ENCODE measurements at places on chromosomes 3 and 15. TPM values are rescaled to one million over a fixed set of nuclear protein-coding genes. Genes with fewer than 3 reads are reported as not detected.

DNA sequence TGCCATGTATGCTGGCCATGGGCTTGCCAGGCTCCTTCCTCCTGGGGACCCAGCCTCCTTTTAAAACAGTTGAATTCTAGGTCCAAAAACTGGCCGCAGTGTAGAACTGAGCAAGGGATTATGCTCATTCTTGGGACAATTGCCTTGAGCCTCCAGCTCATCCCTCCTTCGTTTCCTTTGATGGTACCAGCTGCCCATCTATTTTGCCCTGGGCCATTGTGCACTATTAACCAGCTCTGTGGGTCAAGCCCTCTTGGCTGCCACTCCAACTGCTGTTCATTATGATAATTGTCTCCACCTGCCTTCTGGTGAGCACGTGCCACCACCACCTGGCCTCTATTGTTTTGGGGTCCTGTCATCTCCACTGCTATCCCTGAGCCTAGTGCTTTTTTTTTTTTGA lies 75.8 kb upstream of the SYN2 start:
- ATAC-seq, result no peak

GRCh38 chr3:46466273-46466672 lies 1.6 kb upstream of the LTF start:
- ATAC-seq, result no peak

The SLC24A5 gene
- total RNA-seq, result 0.31 TPM

GRCh38 chr15:39180030-39180429 lies 400.8 kb upstream of the THBS1 start:
- ATAC-seq, result peak; percentile 68

DNA sequence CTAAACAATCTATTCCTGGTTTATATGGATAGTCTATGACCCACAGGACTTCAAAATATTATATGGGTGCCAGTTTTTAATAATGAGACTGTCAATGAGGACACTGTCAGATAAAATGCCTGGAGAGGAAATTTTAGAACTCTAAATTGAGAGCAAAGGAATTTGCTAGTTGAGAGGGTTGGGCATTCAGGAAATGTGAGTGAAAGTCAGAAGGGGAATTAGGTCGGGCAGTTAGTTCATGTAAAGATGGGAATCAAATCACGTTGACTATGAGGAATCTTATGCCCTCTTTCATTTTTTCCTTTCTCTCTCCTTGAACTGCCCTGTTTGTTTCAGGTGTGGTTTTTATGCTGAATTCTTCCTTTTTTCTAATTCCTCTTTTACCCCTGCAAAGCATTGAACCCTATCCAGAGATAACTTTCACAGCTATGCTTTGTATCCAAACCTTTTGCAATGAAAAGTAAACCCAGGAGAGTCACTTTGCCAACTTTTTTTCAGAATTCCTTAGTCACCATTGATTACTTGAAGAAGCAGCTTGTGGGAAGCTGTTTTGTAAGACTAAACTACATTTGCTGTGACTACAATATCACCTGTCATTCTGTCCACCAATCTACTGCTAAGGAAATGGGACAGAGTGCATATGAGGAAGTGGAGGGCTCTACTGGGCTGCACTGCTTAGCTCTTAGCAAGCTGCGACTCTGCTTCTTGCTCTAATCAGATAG lies 27.8 kb downstream of the CHP1 start:
- no peak for ATAC-seq

DNA sequence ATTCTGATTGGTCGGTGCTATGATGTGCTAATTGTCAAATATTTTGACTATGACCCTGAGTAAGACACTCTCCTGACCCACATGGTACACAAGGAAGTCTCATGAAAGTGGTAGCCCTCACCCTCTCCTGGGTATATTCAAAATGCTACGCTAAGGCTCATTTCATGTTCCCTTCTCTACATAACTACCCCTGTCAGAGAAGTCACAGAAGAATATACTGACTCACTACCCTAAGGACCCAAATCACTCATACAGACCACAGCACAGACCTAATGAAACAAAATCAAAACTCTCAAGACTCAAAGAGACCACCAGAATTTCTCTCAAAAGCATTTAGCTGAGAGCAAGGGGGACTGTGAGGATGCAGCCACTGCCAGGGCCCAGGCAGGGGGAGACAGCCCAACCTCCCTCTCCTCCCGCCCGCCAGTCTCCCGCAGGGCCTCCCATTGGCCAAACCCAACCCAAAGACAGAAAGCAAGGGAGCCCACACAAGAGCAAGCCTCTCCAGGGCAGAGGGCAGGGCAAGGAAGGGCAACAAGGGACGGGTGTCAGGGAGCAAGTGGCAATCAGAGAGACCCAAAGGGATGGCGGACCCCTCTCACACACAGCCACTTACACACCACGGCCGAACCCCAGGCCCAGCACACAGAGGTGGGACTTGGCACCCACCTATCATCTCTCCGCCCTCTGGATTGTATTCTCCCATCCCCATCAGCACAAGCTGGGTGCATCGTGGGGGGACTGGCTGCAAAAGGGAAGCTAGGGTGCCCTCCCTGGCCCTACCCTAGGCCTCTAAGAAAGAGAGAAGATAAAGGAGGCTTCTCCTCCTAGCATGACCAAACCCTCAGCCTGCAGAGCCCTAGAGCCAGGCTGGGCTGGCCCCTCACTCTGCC lies 41.6 kb downstream of the MEGF11 start:
- no peak for ATAC-seq

- ATAC-seq, result peak; percentile 2
These were observed 21.3 kb upstream of the CACNA2D2 start for GRCh38 chr3:50524746-50525145.

GRCh38 chr3:7144697-7145308 lies 283.9 kb downstream of the GRM7 start:
- ATAC-seq, result no peak

- ATAC-seq, result peak; percentile 50
These were observed 368.2 kb upstream of the ROPN1 start for GRCh38 chr3:124360155-124360554.

- peak; percentile 74 for ATAC-seq
These were observed 375.5 kb upstream of the CFAP20DC start for GRCh38 chr3:59425371-59425770.

DNA sequence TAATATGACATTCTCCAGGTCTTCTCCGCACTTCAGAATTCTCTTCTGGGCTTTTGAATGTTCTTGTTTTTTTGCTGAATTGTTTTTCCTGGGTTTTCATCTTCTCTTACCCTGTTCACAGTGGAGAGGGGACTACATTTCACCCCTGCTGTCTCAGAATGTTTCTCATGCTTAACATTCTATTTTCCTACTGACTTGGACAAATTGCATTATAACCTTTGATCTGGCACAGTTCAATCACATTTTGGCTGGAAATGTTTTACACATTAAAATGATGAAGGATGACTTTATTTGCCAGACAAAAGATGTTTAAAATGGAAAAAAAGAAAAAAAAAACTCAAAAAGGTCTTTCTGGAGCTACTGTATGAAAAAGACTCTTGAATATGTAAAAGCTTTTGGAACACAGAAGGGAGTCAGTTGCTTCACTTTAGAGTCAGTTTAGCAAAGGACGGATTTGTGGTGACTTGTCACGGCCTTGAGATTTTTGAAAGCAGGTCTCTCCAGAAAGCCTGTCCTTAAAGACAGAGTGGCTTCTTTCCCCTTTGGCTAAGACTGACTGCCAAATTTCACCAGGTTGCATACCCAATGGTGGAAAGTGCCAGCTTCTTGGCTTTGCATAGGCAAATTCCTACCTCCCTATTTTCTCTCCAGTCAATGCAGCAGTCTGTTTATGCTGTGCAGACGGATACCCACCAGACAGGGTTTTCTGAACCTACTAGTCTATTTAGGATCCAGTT lies 401.0 kb upstream of the TBL1XR1 start:
- no peak for ATAC-seq

- peak; percentile 20 for ATAC-seq
These were observed 22.5 kb upstream of the SEMA3F start for GRCh38 chr3:50132421-50133282.

GRCh38 chr15:31162721-31163510 lies 61.4 kb upstream of the TRPM1 start:
- no peak for ATAC-seq

The SERPINI2 gene
- not detected for total RNA-seq

- no peak for ATAC-seq
These were observed 48.5 kb downstream of the EFHB start for GRCh38 chr3:19885468-19885867.

DNA sequence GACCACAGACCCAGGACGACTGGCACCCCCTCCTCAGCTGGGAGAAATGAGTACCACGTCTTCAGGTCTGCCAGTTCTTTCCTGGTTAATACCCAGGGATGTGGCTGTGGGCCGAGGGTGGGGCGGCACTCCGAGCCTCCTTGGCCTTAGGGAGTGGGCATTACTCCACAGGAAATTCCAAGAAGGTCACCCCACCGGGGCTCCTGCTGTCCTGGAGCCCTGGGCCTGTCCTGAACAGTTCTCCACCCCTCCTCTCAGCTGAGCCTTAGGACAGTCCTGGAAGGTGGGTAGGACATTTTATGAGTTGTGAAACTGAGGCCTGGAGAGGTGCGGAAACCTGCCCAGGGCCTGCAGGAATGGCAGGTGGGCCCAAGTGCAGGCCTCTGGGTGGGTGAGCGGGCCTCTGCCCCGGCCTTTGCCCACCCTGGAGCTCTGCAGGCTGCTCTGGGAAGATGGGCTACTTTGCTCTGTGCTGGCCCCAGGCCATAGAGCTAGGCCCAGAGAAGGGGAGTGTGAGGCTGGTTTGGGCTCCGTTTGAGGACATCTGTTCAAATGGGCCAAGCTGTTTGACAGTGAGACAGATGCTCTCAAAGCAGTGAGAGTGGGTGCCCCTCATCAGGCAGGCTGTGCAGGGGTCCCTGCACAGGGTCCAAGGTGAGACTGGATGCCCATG lies 103.1 kb downstream of the TMEM266 start:
- peak; percentile 58 for ATAC-seq

The MLF1 gene
- total RNA-seq, result 28.6 TPM

DNA sequence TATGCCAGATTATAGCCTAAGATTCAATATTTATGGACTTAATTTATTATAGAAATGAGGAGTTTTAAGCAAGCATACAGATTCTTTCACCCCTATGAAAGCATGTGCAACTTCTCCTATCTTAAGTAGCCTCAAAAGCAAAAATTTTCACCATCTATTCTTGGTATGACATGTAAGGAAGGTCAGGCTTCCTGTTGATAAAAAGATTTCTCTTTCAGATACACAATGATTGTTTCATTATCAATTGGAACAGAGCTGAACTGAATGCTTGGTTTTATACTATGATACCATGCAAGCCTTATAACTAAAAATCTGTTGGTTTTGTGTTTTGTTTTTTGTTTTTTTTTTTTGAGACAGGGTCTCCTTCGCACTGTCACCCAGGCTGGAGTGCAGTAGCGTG lies 3.9 kb downstream of the GRK7 start:
- no peak for ATAC-seq

DNA sequence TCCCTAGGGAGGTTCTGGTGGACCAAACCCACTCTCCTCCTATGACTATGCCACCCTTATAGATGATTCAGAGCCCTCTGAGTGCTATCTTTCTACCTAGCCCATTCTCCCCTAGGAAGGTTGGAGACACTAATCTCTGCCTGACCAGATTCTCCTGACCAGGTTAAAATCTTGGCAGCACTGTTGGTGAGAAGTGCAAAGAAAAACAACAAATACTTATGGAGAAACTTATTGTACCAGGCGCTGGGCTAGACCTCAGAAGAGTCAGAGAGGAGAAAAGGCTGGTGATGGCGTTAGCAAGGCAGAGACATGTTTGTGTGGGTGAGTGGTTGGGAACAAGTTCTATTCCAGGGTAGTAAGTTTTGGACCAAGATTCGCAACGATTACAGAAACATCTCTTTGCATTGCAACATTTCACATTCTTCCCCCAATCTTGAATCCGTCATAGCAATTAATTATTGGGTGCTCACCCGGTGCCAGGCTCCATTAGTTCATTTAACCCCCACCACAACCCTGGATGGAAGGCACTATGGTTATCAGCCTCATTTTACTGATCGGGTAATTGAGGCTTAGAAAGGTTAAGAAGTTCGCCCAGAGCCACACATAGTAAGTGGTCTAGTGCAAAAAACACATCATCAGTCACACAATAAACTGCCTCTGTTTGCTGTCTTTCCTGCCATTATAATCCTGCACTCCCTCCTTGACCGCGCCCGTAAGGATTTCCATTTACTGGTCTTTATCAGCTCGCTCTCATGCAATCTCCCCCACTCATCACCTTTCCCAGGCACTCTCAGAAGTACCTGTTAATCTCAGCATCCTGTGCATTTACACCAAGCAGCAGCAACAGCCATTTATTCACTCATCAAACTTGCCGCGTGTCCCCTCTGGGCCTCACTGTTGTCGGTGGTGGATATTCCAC lies 655 bp upstream of the TSPAN3 start:
- ATAC-seq, result no peak

- ATAC-seq, result no peak
These were observed 61.3 kb upstream of the SMAD3 start for GRCh38 chr15:67004142-67004541.

DNA sequence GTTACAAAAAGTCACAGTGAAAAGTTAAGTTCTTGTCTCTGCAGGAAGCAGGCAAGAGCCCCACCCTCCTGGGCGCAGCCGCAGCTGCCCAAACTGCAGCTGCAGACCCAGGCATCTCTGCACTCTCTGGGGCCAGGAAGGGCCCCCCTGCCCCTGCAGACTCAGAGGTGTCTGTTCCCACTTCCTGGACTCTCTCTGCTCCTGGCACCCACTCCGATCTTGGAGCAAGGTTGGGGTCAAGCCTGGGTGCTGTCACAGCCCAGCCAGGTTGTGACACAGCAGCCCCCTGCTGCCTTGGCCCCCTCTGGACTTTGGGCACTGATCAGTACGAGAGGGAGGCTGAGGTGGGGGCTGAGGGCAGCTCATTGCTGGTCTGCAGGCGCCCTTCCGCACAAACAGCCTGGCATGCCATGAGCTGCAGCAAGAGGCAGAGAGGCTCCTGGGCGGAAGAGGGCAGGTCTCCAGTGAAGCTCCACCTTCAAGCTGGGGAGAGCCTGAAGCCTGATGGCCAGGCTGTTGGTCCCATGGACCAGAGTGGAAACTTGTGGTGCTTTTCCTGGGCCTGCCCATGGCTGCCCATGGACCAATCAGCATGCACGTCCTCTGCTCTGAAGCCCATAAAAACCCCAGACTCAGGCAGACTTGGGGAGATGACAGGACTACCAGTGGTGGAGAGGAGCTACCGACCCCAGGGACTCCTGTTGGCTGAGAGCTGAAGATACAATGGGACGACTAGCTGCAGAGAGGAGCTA lies 42.9 kb upstream of the LRRFIP2 start:
- no peak for ATAC-seq

DNA sequence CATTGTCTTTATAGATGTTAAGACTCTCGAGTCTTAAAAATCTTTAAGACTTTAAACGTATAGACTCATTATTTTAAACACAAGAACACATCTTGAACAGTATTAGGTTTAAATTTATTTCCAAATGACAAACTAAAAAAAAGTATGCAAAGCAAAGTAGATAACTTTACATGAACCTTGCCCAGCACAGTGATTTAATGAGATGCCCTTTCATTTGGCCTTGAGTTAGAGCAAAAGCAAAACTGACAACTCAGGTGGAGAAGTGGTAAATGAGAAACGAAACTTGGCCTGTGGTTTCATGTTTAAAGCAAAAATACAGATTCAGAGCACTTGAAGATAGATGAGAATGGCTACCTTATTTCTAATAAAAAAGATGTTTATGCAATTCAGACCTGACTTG lies 8.6 kb downstream of the GPR15 start:
- ATAC-seq, result no peak

GRCh38 chr15:38486936-38487335 lies 33.0 kb downstream of the FAM98B start:
- ATAC-seq, result no peak

- ATAC-seq, result no peak
These were observed 117.9 kb downstream of the TLE3 start for GRCh38 chr15:69979783-69980182.

- no peak for ATAC-seq
These were observed 229.1 kb upstream of the CBLB start for GRCh38 chr3:106097817-106098435.

Data from motor neuron (in vitro differentiated cells).